ENCODE measurements at places on chromosomes 16 and 17.

- no peak for DNase-seq
Observed at GRCh38 chr17:7445619-7445968, 733 bp downstream of the CHRNB1 start.

DNA sequence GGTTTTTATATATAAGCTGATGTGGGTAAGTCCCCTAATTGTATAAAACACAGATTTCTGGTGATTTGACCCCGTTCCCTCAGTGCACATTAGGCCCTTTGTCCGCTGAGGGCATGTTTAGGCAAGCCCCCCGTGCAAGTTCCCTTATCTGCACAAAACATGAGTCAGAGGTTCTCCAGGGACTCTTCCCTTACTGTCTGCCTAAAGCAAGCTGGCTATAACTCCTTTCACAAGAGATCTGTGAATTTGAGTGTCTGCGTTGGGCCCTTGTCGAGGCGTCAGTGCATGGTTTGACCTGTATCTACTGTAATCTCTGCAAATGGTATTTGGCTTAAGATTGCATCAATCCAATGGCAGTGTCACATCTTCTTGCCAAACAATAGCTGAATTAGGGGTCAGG is 712.8 kb downstream of the CDH8 start:
- DNase-seq = no peak

- DNase-seq = no peak
Observed at GRCh38 chr16:88839745-88840599, 16.8 kb downstream of the GALNS start.

DNA sequence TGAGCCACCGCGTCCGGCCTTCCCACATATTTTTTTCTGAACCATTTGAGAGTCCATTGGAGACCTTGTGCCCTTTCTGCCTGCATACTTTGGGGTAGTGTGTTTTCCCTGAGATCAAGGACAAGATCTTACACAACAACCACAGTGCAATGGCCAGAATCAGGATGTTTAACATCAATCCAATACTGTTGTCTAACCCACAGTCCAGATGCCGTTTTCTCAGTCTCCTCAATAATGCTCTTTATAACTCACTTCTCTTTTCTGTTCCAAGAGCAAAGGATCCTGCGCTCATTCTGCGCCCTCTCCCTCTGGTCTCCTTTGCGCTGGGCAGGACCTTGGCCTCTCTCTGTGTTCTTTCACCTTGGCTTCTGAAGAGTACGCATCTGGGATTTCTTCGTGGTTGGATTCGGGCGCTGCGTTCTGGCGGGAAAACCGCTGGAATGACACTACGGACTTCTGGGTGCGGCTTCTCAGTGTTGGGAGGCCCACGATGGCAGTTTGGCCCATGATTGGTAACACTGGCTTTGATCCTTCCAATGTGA is 16.6 kb downstream of the CBX4 start:
- no peak for DNase-seq

GRCh38 chr17:61756561-61756960 is 106.8 kb downstream of the BRIP1 start:
- DNase-seq = no peak

DNA sequence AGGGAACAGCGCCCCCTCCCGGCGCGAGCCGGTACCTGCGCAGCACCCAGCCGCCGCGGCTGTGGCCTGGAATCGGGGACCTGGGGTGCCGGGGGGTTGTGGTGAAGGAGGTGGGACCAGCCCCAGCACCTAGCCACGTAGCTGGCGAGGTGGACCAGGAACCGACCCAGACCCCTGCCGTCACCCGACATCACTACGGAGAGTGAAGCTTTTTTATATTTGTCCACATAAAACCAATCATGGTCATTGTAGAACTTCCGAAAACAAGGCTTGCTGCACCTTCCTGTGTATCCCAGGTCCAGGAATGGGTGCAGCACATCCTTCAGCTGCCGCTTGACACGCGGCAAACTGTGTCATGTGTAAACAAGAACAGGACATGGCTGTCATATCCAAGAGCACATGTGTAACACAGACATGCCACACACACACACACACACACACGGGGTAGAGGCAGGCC is 1.3 kb downstream of the HBQ1 start:
- DNase-seq = peak; percentile 88

- no peak for DNase-seq
Observed at GRCh38 chr16:85826686-85827247, 27.3 kb downstream of the COX4I1 start.

GRCh38 chr16:11613381-11614303 is 26.9 kb upstream of the LITAF start:
- peak; percentile 29 for DNase-seq

DNA sequence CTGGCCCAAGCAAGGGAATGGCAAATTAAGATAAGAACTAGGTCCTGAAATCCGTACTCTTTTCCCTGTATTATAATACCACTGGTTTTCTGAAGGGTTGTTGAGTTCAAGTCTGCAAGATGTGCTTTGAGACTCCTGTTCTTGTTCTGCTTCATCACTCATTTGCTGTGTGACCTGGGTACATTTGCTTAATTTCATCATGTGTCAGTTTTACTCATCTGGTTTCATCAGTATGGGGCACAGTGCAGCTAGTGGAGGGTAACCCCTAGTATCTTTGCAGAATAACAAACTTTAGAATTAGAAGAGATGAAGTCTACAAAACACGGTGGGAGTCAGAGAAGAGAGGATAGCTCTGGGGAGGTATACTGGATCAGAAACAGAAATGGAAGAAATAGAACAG is 21.9 kb upstream of the EFCAB13 start:
- DNase-seq = no peak

DNA sequence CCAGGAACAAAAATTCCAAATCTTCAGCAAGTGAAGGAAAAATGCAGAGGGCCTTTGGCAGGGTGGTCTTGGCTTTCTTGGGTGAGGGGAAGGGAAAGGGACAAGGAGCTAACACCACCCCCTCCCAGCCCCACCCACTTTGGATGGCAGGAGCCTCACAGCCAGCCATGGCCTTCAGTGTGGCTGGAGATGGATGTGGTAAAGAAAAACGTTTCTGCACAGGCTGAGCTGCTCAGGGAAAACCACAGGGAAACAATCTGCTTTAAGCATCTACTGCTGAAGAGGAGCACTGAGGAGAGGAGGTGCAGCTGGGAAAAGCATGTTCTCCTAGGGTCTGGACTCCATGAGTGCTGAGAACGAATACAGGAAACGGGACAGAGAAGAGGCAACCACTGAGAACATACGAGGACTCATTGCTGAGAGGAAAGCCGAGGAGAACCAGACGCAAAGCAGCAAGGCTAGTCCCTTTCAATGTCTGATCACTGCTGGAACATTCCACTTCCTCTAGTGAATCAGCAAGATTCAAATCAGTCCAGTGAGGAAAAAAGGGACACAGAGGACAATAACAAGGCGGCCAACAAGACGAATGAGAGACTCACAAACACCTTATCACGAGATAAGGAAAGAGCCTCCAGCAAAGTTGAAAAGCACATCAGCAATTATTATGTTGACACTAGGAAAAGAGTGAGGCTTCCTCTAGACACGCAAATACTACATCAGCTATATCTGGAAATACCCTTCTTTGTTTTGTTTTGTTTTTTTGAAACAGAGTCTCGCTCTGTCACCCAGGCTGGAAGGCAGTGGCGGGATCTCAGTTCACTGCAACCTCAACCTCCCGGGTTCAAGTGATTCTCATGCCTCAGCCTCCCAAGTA is 41.7 kb downstream of the ZZEF1 start:
- DNase-seq = no peak

DNA sequence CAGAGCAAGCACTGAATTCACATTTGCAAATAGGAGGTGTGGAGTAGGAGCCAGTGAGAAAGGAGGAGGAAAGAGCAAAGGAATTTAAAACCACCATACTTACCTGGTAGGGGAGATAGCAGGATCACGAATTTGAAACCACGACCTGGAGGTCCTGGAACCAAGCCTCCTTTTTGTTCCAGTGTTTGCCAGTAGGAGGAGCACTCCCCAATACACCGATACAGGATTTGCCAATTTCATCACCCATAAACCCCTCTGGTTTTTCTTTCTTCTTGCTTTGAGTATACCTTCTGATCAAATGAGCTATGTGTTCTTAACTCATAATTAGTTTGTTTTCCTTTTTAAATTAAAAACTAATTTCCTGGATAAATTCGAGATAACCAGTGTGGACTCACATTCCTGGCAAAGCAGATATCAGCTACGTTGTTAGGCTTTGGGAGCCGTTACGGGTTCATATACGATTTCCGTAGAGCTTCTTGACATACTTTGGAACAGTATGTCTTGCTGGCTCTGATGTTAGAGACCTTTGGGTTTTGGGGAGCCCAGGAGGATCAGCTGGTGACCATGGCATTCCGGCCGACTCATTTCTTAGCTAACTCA is 22.7 kb downstream of the BCO1 start:
- no peak for DNase-seq

- DNase-seq = peak; percentile 45
Observed at GRCh38 chr17:78817123-78817522, 23.5 kb downstream of the USP36 start.

DNA sequence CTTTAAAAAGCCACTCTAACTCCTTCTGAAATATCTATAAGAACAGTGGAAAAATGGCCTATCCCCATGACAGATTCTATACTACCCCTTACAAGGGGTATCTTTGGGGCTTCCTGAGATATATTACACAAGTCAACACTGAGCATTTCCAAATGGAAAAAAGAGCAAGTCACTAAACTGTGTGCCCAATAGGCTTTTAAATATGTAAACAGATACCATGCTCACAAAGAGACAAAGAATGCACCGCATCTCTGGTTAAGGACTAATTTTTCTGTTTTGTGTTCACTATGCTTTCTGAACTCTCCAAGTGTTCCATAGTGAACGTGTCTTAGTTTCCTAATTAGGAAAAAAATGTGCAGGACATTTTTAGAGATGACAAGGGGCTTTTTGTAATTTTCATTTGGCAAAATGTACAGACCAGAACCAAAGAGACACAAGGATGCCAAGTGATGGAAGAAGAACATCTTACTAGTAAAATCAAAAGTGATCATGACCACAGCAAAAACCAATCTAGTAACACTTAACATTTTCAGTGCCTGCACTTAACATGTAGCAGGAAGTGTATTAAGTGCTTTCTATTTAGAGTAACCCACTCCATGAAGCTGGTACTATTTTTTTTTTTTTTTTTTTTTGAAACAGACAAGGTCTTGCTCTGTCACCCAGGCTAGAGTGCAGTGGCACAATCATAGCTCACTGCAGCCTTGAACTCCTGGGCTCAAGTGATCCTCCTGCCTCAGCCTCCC is 21.5 kb downstream of the MYH11 start:
- no peak for DNase-seq

GRCh38 chr16:27405546-27406451 is 3.8 kb downstream of the IL21R start:
- no peak for DNase-seq

DNA sequence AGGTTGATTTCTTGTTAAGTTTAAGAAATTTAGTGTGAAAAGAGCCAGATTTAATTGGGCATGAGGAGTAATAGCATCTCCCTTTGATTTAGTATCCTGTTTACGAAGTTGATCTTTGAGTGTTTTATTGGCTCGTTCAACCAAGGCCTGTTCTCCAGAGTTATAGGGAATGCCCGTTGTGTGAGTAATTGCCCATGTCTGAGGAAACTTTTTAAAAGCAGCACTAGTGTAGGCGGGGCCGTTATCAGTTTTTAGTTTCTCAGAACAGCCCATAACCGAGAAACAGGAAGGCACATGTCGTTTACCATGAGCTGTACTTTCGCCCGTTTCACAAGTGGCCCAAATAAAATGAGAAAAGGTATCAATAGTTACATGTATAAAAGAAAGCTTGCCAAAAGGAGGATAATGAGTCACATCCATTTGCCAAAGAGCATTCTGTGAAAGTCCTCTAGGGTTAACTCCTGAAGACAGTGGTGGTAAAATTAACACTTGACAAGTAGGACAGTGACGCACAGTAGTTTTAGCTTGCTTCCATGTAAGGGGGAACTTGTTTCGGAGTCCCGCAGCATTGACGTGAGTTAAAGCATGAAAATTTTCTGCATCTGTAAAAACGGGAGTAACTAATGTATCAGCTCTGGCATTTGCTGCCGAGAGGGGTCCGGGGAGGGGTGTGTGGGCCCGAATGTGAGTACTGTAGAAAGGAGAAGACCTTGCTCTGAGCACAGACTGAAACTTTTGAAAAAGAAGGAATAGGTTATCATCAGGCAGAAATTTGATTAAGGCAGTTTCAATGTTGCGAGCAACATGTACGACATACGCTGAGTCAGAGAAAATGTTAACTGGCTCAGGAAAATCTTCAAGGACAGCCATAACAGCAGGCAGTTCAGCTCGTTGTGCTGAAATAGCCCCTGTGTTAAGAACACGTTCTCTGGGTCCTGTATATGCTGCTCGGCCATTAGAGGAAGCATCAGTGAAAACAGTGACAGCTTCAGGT is 18.5 kb upstream of the KCTD5 start:
- no peak for DNase-seq

GRCh38 chr16:78706637-78707036 is 607.2 kb downstream of the WWOX start:
- DNase-seq = no peak

GRCh38 chr16:9128346-9129342 is 37.2 kb downstream of the HAPSTR1 start:
- DNase-seq = no peak

DNA sequence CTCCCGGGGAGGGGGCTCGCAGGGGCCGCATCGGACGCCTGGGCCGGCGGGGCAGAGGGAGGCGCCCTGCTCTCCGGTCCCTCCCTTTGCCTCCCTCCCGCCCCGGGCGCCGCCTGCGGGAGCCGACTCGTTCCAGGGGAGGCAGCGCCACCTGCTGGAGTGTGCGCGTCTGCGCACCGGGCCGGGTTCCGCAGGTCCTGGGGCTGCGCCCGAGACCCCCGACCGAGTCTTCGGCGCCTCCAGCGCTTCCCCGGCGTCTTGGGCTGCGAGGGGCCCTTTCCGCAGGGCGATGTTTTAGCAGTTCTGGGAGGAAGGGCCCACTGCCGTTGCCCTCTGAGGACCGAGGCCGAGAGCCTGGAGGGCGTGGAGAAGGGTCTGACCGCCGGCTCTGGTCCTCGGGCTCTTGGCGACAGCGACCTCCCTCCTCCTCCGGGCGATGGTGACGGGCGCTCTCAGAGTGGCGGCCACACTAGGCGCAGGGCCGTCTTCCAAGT is 106.3 kb downstream of the SEC14L1 start:
- DNase-seq = peak; percentile 82

DNA sequence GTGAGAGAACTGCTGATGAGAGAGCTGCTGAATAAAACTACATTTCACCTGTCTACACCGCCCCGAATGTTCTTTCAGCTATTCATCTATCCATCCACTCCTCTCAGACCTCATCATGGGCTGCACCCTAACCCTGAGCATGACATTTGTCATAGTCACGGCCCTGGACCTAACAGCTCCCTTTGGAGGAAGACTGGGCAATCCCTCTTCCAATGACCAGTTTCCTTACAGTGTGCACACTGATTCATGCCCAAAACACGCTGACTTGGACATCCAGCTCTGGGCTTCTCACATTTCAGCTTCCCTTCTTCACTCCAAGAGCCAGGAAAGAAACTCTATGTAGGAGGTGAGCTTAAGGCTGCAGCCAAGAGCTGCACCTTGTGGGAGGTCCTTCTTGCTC is 41.8 kb upstream of the ARL4D start:
- no peak for DNase-seq

Data from central memory CD8-positive, alpha-beta T cell (primary cell).